ENCODE measurements at places on chromosomes 2 and 18. TPM values are rescaled to one million over a fixed set of nuclear protein-coding genes. Genes with fewer than 3 reads are reported as not detected.

DNA sequence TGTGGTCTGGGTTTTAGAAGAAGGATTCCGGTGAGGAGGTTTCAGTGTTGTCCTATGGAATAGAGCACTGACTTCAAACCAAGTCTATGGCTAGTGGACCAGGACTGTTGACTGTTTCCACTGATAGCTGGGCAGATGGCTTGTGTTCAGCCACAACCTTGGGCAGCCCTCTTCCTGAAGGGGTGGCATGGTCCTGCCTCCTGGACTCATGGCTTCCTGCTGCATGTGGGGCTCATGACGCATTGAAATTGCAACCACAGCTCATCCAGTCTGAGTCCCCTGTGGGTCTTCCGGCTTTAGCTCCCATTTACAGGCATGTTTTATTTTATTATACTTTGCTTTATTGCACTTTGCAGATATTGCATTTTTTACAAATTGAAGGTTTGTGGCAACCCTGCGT is 105.0 kb downstream of the B3GNT2 start:
- DNase-seq: no peak

DNA sequence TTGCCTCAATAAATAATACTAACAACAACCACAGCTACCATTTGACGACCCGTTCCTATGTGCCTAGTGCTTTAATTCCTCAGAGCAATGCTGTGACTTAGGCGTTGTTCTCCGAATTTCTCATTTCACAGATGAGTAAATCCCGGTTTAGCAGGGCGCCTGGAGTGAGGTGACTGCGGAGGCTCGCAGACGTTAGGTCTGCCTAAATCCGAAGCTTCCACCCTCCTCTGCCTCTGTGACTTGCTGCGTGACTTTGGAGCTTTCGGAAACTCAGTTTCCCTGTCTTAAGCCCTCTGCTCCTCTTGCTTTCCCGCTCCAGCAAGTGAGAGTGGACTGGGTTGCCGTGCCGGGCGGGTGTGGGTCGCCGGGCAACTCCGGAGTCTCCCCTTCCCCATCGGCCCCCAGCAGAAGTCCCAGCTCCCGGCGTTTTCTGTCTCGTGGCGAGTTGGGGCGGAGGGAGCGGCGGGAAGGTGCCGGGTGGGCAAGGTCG is 711 bp upstream of the ATOH8 start:
- no peak for DNase-seq

DNA sequence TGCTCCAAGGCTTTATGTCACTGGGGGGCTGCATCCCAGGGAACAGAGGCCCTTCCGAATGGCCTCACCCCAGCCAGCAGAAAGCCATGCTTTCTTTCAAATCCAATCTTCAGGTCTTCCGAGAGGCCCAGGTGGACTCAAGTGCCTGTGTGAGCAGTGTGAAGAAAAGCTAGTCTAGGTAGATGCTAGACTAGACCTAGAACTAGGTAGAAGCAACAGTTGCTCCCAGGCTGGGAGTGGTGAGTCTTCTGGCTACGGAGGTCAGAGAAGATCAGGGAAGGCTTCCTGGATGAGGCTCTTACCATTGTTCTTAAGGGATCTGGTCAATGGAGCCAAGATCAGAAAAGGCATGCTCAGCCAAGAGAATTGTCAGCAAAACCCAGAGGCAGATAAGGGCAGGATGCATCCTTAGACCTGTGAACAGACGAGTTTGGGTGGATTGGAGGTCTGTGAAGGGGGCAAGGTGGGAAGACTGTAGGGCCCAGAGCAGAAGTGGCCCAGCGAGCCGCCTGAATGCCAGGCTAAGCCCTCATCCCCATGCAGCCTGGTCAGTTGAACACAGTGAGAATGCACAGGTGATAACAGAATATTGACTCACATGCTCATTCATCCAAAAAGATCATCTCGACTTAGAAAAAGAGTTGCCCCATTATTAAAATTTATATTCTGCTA is 110.8 kb downstream of the SMAD7 start:
- DNase-seq: no peak

- no peak for DNase-seq
Measured at GRCh38 chr2:37764739-37765138, 93.3 kb upstream of the CDC42EP3 start.

GRCh38 chr2:236503583-236503982 is 66.0 kb upstream of the ACKR3 start:
- DNase-seq: no peak

The IL36A gene
- total RNA-seq: not detected

The ELOA2 gene
- total RNA-seq: not detected
